ENCODE measurements at places on chromosomes 13 and 19.

DNA sequence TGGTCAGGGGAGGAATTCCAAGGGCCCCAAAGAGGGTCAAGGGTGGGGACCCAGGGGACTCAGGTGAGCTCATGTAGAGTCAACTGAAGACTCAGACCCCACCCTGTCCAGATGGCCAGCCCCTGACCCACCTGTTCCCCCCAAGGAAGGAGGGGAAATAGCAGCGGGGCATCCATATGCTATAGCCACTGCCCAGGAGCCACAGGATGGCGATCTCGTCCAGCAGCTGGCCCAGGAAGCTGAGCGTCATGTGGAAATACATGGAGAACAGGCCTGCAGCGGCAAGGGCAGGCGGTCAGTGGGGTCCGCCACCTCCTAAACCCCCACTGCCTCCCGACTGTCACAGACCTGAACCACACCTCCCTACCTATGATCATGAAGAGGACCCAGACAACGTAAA, 21.4 kb downstream of the ACER1 start:
- DNase-seq: no peak

GRCh38 chr13:40148742-40149141, 493.3 kb downstream of the COG6 start:
- no peak for DNase-seq

GRCh38 chr19:47901370-47901769, 15.3 kb upstream of the SULT2A1 start:
- no peak for DNase-seq

DNA sequence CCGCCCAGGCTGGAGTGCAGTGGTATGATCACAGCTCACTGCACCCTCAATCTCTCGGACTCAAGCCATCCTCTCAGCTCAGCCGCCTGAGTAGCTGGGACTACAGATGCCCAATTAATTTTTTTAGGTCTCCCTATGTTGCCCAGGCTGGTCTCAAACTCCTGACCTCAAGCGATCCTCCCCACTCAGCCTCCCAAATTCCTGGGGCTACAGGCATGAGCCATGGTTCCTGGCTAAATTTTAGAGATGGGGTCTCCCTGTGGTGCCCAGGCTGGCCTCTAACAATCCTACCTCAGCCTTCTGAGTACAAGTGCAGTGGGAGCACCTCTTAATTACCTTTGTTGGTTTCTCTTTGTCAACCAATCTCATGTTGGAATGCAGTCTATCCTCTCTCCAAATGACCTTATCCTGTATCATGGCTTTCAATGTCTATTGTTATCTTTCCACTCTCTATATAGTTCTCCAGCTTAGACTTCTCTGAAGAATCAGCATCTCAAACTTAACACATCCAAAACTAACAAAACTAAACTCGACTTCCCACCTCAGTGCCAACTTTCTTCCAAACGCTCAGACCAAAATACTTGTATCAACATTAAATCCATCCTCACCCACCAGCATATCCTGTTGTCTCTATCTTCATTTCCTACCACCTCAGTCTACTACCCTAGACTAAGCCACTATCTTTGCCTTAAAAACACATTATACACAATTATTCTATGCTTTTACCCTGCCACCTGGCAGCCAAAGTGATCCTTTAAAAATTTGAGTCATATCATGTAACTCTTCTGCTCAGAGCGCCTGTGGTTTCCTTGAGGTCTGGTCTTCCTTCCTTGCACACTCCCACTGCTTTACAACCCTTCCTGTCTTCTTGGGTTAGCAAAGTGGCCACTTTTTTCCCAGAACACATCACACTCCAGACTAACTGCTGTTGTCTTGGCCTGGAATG, 6.7 kb downstream of the TPT1 start:
- DNase-seq: peak; percentile 47

- no peak for DNase-seq
Measured at GRCh38 chr19:42150911-42151361, 18.7 kb upstream of the POU2F2 start.

- no peak for DNase-seq
Measured at GRCh38 chr19:46326608-46327007, 20.3 kb upstream of the PPP5C start.

DNA sequence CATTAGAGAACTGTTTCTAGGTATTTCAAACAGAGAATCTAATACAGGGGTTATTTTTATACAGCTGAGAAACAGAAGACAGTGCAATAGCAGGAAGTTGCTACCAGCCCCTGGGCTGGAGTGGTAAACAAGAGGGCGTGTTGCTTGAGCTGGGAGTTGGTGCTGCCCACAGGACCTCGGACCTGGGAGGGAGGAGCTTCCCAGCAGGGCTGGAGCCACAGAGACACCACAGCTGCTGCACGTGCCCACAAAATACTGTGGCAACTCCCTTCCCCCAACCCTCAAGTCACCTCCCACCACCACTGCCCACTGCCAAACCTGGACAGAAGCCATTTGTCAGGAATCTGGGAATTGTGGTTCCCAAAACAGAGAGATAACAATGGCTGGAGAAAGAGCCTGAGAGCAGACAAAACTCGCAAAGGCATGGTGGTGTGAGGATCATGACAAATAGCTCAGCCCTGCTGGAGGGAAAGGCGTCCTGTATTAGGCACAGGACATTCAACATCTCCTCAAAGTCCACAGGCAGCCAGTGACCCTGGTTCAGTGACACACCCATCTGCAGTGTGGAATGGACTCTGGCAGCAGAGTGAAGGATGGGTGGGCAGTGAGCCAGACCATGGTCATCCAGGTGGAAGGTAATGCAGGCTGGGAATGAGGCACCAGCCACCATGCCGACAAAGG, 57.2 kb downstream of the SPATA13 start:
- DNase-seq: no peak
